Naive thymus-derived CD4-positive, alpha-beta T cell (primary cell): ENCODE measurements at places on chromosomes 2 and 18. TPM values are rescaled to one million over a fixed set of nuclear protein-coding genes. Genes with fewer than 3 reads are reported as not detected.

The GNAL gene
- 0.94 and 1.1 TPM in 2 replicates for total RNA-seq

The HOXD8 gene
- total RNA-seq = not detected

The SGO2 gene
- total RNA-seq = 29.3 and 32.3 TPM in 2 replicates

The AMMECR1L gene
- total RNA-seq = 17.1 and 17.2 TPM in 2 replicates

The ARHGEF4 gene
- total RNA-seq = 2.7 TPM

The PDE11A gene
- total RNA-seq = 0.18 TPM in 1 of 2 replicates, not detected in the other

DNA sequence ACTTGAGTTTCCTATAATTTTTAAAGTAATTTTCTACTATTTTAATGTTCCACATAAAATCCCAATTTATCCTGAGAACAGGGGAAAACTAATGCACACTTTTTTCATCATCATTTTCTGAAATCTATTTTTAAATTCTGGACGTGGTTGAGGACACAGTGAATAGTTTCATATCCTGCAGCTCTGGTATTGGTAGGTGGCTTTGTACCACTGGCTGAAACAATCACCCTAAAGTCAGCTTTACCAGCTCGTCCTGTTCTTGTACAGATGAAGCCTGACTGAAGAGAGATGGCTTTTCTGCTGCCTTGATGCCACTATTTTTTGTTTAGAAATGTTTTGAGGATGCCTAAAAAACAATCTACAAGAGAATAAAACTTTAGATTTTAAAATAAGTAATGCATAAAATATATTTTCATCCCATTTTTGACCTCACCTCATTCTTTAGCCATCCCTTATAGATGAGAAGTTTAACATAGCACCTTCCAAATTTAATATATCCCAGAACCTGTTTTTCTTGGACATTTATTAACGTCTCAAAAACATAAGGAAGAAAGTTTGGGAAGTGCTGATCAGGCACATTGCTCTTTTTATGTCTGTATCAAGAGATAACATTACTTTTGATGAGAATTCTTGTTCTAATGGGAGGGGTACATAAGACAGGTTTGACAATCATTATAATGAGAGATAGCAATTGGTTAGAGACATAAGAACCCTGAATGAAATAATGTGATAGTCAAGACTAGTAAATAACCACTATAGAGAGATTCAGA lies 80.9 kb downstream of the GALNT1 start:
- H3K4me3 ChIP-seq = no peak overlapping the region
- no peak for DNase-seq
- H3K27me3 ChIP-seq = no peaks in the 10 kb centered on the region
- H3K36me3 ChIP-seq = no peaks in the 10 kb centered on the region

- H3K4me3 ChIP-seq = no peak overlapping the region
- no peaks in the 10 kb centered on the region for H3K27me3 ChIP-seq
- no peaks in the 10 kb centered on the region for H3K4me1 ChIP-seq
- H3K27ac ChIP-seq = no peak overlapping the region
- H3K36me3 ChIP-seq = no peaks in the 10 kb centered on the region
Observed at GRCh38 chr2:53490659-53491058, 276.9 kb upstream of the CHAC2 start.

DNA sequence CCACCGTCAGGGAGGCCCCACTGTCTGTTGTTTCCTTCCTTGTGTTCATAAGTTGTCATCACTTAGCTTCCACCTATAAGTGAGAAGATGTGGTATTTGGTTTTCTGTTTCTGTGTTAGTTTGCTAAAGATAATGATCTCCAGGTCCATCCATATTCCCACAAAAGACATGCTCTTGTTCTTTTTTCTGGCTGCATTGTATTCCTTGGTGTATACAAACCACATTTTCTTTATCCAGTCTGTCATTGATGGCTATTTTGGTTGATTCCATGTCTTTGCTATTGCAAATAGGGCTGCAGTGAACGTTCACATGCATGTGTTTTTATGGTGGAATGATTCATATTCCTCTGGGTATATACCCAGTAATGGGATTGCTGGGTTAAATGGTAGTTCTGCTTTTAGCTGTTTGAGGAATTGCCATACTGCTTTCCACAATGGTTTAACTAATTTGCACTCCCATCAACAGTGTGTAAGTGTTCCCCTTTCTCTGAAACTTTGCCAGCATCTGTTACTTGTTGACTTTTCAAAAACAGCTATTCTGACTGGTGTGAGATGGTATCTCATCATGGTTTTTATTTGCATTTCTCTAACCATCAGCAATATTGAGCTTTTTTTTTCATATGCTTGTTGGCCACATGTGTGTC lies 156.6 kb upstream of the NOSTRIN start:
- H3K36me3 ChIP-seq = no peaks in the 10 kb centered on the region
- no peaks in the 10 kb centered on the region for H3K27me3 ChIP-seq
- no peak overlapping the region for H3K4me3 ChIP-seq
- no peaks in the 10 kb centered on the region for H3K4me1 ChIP-seq
- no peak for DNase-seq

GRCh38 chr2:86048383-86048701 lies 57.3 kb downstream of the POLR1A start:
- H3K4me1 ChIP-seq = no peaks in the 10 kb centered on the region
- DNase-seq = no peak
- H3K27me3 ChIP-seq = no peaks in the 10 kb centered on the region
- peaks cover 8% of the 10 kb centered on the region for H3K36me3 ChIP-seq
- H3K27ac ChIP-seq = no peak overlapping the region
- H3K4me3 ChIP-seq = no peak overlapping the region

DNA sequence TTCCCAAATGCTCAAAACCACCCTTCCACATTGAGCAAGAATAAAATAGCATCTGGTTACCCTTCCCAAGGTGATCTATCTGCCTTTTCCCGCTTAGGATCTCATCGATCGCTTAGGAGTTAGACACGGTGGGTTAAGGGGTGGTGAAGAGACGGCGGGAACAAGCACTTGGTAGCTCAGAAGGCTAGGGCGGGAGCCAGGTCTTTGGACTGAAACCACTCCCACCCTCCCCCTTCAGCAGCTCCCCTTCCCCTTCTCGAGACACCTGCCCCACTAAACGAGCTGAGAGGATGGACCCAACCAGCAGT lies 513 bp downstream of the THOC1 start:
- H3K27ac ChIP-seq = peak overlapping the region; percentile 98
- peak overlapping the region; percentile 99 for H3K4me3 ChIP-seq
- H3K27me3 ChIP-seq = no peaks in the 10 kb centered on the region
- H3K4me1 ChIP-seq = peaks cover 11% of the 10 kb centered on the region

- no peak overlapping the region for H3K4me3 ChIP-seq
- H3K27ac ChIP-seq = no peak overlapping the region
- no peak for DNase-seq
- H3K4me1 ChIP-seq = no peaks in the 10 kb centered on the region
Observed at GRCh38 chr2:114542695-114543094, 100.3 kb downstream of the DPP10 start.

DNA sequence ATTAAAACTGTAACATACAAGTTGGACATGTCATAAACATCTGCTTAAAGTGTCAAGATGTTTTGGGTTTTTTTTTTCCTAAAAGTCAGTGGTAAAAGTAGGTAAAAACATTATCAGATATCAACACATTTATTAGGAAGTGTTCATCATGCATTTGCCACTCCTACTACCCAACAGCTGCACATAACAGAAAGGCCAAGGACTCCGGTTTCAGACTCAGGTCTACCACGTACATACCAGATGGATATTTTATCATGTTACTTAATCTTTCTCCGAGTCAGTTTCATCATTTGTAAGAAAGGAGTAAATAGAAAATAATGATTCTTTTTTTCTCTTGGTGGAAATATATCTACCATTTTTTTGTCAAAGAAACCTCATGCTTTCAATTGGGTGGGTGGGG lies 192.3 kb downstream of the UBE2E3 start:
- peaks cover 24% of the 10 kb centered on the region for H3K4me1 ChIP-seq
- H3K27me3 ChIP-seq = no peaks in the 10 kb centered on the region

DNA sequence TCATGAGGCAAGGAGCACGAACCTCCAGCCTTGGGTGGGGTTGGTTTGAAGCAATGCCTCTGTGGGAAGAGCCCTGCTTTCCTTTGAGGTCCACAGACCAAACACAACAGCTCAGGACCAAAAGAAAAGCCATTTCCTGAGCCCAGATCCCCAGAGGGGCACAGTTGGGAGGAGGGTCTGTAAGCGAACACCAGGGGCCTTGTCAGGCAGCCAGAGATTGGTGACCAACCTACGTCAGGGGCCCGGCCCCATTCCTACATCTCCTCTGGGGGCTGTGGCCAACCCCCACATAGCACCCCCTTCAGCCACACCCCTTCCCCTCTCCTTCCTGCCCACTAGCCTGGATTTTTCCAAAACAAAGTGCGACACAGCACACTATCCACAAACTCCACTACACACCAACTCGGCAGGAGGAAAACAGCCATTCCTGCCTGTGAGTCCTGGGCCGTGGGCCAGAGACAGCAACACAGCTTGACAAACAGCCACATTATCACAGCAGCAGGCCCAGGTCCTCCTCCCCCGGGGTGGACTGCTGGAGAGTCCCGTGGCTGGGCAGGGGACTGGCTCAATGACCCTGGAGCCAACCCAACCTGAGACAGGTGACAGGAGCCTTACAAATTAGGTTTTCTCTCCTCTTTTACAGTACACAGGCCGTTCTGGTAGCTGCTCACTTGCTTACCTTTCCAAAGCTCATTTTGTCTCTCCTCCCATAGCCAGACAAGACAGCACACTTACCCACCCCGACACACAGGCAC lies 98.8 kb downstream of the TNS1 start:
- H3K36me3 ChIP-seq = no peaks in the 10 kb centered on the region
- H3K27me3 ChIP-seq = no peaks in the 10 kb centered on the region
- no peak overlapping the region for H3K4me3 ChIP-seq
- no peaks in the 10 kb centered on the region for H3K4me1 ChIP-seq
- H3K27ac ChIP-seq = no peak overlapping the region
- DNase-seq = no peak

- H3K36me3 ChIP-seq = no peaks in the 10 kb centered on the region
- no peaks in the 10 kb centered on the region for H3K27me3 ChIP-seq
- no peak overlapping the region for H3K4me3 ChIP-seq
- H3K4me1 ChIP-seq = no peaks in the 10 kb centered on the region
Observed at GRCh38 chr18:47334966-47335365, 83.5 kb upstream of the SKOR2 start.
